BJ (cell line): ENCODE measurements at places on chromosomes 4 and X.
A peak's percentile ranks its signal among the peaks of the same experiment; 100 is the strongest.

- no peak for DNase-seq
Observed at GRCh38 chr4:154024097-154024694, 235.3 kb upstream of the SFRP2 start.

- DNase-seq: no peak
Observed at GRCh38 chr4:28518561-28519165, 1658.0 kb downstream of the STIM2 start.

DNA sequence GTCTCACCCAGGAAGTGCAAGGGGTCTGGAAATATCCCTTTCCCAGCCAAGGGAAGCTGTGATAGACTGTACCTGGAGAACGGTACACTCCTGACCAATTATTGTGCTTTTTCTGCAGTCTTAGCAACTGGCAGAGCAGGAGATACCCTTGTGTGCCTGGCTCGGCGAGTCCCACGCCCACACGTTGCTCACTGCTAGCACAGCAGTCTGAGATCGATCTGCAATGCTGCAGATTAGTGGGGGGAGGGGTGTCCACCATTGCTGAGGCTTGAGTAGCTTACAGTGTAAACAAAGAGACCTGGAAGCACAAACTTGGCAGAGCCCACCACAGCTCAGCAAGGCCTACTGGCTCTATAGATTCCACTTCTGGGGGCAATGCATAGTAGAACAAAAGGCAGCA lies 138.5 kb downstream of the CHRDL1 start:
- no peak for DNase-seq

DNA sequence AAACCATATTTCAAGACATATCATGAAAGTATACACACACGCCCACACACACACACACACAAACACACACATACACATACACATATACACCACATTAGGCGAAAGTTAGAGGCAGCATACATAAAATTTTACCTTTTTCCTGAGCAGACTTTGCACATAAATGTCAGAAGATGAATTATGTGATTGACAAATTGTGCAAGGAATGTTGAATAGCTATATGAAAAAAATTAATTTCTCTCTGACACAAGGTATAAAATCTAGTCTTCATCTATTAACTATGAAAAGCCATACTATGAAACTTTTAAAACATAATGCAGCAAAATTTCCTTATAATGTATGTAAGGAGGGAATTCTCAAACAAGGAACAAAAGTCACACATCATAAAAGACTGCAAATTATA lies 24.4 kb downstream of the FSTL5 start:
- DNase-seq: no peak

DNA sequence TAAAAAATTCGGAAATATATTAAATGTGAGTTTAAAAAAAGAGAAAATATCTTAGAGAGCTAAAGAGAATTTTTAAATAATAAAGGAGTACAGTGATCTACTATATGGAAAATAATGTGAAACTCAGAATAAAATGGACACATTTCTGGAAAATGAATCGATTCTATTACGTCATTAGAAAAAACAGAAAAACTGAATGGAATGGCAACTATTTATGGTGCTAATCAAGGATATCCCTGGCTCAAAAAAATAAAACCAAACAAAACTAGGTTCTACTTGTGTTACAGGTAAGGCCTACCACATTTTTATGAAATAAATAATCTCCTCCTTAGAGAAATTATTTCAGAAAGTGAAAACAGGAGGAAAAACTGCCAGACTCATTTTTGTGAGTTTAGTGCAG lies 5.5 kb upstream of the SLC7A11 start:
- no peak for DNase-seq

- no peak for DNase-seq
Observed at GRCh38 chrX:130592204-130592603, 190.4 kb downstream of the RBMX2 start.

- DNase-seq: no peak
Observed at GRCh38 chr4:109213056-109213455, 89.4 kb downstream of the COL25A1 start.

DNA sequence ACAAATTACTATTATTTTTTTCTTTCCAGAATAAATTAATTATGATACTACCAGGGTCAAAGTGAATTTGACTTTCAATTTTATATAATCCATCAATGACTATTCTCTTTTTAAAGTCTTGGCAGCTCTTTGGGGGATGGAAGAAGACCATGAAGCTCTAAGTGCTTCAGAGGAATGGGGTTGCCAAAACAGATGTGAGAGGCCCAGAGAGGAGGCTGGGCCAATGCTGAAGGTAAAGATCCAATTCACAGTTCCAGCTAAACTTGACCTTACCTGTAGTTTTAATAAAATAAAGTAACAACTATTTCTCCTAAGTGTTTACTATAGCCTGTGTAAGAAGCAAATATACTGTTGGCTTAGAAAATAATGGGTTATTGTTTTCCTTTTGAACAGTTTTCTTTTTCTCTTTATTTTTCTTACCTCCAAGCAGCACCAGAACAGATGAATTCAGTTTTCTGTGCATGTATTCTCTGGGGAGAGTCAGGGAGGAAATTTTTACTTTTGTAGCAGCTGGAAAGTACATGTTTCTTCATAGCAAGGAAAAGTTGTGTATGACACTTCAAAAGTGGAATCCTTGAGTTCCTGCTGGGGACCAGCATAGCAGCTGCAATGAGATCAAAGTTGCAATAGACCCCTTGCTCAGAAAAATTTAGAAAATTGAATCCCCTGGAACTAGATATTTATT lies 104.9 kb downstream of the CEP44 start:
- DNase-seq: no peak

- no peak for DNase-seq
Observed at GRCh38 chr4:185396724-185397385, at the start of gene ANKRD37. Gene ANKRD37 (plus strand): TSS chr4:185396841. CDS start chr4:185396924, 83 bp downstream.

DNA sequence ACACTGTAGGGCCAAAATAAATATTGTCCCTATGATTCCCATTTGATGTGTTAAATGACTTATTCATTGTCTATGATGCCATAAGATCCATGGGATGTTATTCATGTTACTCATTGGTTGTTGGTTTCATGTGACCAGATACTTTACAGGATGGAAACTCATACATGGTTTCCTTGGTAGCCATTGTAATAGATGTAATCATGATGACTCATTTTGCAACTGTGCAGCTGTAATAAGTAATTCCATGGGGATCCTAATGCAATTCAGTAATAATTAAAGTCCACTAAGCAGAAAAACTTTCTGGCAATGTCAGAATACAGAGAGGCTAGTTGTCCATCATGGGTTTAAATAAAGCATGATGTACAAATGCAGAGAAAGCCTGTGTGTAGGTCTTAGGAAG lies 389.7 kb upstream of the NR3C2 start:
- peak; percentile 36 for DNase-seq

GRCh38 chr4:135598151-135598550 lies 1396.6 kb upstream of the PABPC4L start:
- DNase-seq: no peak

GRCh38 chr4:88134536-88135355 lies 23.7 kb downstream of the ABCG2 start:
- DNase-seq: no peak

DNA sequence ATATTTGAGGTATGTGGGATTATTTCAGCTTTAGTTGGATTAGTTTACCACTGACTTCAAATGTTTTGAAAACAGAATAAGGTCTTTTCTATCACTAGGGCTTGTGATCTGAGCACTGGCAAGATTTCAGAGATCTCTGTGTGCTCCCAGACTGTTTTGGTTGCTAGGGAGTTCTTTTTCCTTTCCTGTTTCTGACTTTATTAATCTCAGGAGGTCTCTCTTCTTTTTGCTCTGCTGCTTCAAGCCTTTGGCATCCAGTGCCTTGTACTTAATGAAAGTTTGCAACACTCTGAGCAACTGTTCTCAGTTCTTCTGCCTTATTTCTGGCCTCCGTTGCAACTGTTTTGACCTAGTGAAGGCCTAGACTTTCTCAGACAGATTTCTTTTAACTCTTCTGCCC lies 32.1 kb upstream of the PAQR3 start:
- no peak for DNase-seq

DNA sequence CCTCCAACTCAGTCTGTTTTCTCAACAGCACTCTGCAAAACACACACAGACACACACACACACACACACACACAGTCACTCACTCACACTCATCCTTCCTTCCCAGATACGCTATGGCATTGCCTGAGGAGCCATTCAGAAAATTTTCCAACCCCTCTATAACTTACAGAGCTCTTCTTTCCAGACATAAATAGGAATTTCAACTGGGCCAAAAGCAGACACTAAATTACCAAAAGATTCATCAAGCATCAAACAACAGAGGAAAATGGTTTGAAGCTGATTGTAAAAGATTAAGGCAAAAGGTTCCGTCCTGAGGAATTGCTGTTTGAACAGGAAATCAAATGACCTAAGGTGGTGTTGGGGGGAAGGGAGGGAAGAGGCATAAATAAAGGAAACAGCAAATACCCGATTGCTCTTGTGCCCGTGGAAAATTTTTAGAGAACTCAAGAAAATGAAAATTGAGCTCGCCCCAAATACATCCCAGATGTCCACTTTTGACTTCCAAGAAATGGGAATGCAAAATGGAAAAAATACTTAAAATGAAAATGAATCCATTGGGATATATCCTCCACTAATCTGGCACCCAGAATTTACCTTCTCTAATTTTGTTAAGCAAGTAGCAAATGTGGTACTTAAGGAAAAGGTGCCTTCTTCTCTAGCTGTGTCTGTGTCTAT lies 183.6 kb downstream of the QDPR start:
- no peak for DNase-seq

GRCh38 chr4:68693325-68694075 lies 23.0 kb upstream of the UGT2B15 start:
- no peak for DNase-seq

- no peak for DNase-seq
Observed at GRCh38 chr4:187883836-187884475, 111.6 kb upstream of the ZFP42 start.

GRCh38 chr4:147725673-147726072 lies 6.2 kb upstream of the ARHGAP10 start:
- DNase-seq: no peak

DNA sequence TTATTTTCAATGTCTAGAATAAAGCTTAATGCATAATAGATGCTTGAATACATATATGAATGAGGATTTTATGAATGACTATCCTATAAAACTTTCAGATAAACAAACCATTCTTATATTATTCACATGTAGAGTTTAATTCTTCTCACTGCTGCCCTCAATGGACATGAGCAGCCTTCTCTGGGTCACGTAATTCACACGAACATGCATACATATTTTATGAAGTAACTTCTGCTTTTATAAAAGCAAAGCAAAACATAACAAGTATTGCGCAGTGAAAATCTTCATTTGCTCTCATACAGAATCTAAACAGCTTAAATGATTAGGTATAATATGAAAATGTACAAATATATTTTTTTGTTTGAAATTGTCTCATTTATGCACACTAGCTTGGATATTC lies 116.7 kb downstream of the TMA16 start:
- no peak for DNase-seq

DNA sequence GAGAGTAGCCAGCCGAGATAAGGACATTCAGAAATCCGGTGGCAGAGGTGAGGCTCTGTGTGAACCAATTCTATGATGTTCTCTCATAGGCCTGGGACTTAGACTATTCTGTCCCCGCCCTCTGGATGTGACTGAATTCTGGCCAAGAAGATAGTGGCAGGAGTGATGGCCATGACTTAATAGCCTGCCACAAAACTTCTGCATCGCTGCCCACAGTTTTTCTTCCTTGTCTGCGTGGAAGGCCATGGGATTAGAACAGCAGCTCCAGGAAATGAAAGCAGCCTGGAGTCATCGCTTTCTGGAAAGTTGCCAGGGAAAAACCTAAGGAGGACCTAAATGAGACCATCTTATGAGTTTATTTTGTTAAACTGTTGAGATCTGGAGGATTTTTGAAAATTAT lies 134.7 kb downstream of the F11 start:
- DNase-seq: no peak

- DNase-seq: no peak
Observed at GRCh38 chr4:123110147-123110546, 187.8 kb upstream of the NUDT6 start.

- no peak for DNase-seq
Observed at GRCh38 chr4:22645481-22646182, 47.1 kb upstream of the GBA3 start.

DNA sequence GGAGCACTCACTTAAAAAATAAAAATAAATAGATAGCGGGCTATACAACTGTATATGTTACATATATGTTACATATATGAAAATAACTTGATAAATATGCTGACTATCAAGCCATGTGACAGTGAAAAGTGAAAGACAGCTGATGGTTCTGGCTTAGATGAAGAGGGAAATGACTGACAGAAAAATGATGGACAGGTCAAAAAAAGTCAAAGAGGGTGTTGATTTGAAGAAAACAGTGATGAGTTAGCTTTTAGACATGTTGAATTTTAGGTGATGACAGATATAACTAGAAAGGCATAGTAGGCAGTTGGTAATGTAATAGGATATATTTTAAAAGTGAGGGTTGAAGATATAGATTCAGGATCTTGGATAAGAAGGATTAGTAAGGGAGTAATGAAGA lies 37.8 kb downstream of the FBXO8 start:
- DNase-seq: no peak

DNA sequence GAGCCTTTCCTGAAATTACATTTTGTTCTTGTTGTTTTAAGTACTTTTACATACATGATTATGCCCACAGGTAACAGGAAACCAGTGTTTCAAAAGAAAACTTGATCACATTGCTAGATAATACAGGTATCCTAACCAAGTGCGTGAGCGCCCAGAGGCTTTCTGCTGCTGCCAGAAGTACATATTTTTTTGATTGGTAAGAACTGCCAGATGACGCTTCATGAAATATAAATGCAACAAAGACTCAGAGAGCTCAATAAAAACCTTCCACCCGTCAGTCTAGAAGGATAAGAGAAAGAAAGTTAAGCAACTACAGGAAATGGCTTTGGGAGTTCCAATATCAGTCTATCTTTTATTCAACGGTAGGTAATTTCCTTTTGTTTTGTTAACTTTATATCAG lies at the start of gene EPGN:
TSS of gene EPGN (plus strand) at position 256 of the 400 bp plus-strand sequence. CDS start at position 320, 64 bp downstream.
- no peak for DNase-seq

GRCh38 chrX:103211012-103211715 lies 3.7 kb upstream of the BEX4 start:
- DNase-seq: no peak

DNA sequence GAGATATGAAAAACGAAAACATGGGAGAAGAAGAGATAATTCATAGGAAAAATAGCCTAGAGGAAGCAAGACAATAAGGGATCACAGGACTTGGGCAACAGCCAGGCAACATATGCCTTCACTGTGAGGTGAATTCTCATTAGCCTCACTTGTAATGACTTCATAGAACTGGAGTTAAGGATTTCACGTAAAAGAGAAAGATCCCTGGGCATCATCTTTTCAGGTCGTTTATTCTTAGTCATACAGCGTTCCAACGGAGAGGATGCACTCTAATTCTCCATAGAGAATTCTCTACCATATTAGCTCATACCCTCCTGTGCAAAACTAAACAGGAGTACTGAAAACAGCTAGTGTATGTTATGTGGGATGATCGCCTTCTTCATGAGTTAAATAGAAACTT lies 1.4 kb downstream of the PRKG2 start:
- no peak for DNase-seq

- peak; percentile 86 for DNase-seq
Observed at GRCh38 chr4:1192091-1192492, 19.7 kb upstream of the SPON2 start.

DNA sequence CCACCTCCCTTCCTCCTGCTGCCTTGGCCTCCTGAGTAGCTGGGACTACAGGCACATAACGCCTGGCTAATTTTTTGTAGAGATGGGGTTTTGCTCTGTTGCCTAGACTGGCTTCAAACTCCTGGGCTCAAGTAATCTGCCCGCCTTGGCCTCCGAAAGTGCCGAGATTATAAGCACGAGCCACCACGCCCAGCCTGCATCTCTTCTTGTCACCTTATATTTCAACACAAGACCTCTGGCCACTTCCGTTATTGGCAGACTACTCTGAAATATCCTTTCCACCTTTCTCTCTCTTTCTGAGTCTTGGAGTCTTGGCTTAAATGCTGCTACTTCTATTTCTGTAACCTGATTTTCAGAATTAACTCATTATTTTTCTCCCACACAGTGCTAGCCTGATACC lies 5.6 kb downstream of the KIAA0232 start:
- DNase-seq: no peak
